Heart left ventricle (tissue), 16 donors: ENCODE measurements at places on chromosomes 7 and 10.

- no peak overlapping the region for H3K4me3 ChIP-seq
- no peaks in the 10 kb centered on the region for H3K27me3 ChIP-seq
- no peak for DNase-seq
- H3K27ac ChIP-seq = no peak overlapping the region
- H3K36me3 ChIP-seq = no peaks in the 10 kb centered on the region
Measured at GRCh38 chr10:121862649-121863048, 65.2 kb downstream of the ATE1 start.

DNA sequence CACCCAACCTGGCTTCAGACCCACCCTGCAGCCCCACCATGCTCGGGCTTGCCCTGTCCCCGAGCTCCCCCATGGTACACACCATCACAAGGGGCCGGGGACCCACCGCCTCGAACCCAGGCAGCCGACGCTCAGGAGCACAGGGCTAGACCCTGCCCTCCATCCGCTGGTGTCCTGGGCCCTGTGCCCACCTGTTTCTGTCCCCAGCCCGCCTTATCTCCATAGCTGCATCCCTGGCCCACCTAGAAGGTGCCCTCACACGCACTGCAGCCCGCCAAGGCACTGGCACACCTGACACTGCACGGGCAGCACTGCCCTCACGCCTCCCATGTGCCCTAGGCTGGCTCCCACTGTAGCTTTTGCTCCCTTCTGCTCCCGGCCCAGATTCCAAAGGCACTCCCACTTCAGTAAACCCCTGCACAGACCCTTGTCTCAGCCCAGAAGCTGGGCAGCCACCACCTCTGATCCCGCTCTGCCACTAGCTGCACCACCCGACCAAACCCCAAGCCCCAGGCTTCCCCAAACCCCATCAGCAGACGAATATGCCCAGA lies 17.1 kb downstream of the YKT6 start:
- peaks cover 6% of the 10 kb centered on the region for H3K36me3 ChIP-seq
- no peak overlapping the region for H3K27ac ChIP-seq
- H3K27me3 ChIP-seq = no peaks in the 10 kb centered on the region
- no peak for DNase-seq
- H3K4me3 ChIP-seq = no peak overlapping the region

GRCh38 chr7:130989101-130989795 lies 255.2 kb upstream of the KLF14 start:
- peaks cover 12% of the 10 kb centered on the region for H3K36me3 ChIP-seq
- DNase-seq = no peak
- peak overlapping the region; percentile 4 for H3K27ac ChIP-seq
- no peak overlapping the region for H3K4me3 ChIP-seq

DNA sequence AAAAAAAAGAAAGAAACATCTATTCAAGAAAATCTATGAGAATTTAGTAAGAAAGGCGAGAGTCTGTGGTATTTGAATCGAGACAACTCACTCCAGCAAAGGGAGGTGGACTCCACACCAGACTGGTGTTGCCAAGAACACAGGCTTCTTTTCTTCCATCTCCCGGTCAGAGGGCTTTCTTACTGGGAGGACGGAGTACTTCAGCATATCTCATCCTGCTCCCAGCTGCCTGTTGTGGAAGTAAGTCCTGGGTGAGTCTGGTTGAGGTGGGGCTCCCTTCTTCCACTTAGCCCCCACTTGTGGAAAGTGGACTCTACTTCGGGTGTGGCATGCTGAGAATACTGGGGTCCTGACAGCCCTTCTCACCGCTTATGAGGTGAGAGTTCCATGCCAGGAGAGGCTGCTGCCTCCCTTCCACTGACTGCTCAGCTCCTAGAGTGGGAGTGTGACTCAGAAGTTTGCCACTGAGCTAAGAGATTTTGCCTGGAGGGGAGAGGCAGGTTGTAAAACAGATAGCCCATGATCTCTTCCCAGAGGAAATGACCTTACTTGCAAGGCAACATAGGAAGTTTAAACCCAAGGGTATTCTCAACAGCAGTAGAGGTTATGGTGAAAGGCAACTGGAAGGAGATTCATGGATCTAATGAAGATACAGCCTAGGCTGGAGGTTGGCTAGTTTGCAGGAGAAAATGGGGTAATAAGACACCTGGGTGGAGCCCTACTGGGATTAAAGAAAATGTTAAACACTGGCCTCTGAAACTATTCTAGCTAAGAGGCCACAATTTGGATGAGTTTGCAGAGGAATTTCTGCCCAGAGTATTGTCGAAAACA lies 3.5 kb upstream of the NACAD start:
- no peaks in the 10 kb centered on the region for H3K4me1 ChIP-seq
- no peak for DNase-seq
- no peaks in the 10 kb centered on the region for H3K36me3 ChIP-seq
- no peak overlapping the region for H3K4me3 ChIP-seq
- H3K27ac ChIP-seq = no peak overlapping the region

DNA sequence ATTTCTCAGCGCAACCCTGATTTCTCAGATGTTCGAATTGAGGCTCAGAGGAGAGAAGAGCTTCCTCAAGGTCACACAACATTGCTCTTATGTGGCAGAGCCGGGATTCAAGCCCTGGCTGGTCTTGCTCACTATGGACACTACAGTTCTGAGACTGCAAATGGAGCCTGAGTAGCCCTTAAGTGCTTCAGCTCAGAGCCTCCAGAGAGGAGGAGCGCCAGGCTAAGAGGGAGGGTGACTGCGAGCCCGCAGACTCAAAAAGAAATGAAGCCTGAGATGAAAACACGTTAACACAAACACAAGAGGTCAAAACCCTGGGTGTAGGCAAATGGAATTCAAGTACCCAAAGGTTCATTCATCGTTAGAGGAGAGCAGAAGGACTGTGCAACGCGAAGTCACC lies 13.9 kb downstream of the ARHGAP22 start:
- H3K4me1 ChIP-seq = peaks cover 21% of the 10 kb centered on the region
- no peaks in the 10 kb centered on the region for H3K36me3 ChIP-seq
- no peak overlapping the region for H3K4me3 ChIP-seq
- DNase-seq = no peak
